Kidney tubule cell (primary cell): ENCODE measurements at places on chromosomes 7 and 10.
A peak's percentile ranks its signal among the peaks of the same experiment; 100 is the strongest.

- DNase-seq: no peak
These were observed 12.6 kb downstream of the PDGFA start for GRCh38 chr7:506921-507622.

DNA sequence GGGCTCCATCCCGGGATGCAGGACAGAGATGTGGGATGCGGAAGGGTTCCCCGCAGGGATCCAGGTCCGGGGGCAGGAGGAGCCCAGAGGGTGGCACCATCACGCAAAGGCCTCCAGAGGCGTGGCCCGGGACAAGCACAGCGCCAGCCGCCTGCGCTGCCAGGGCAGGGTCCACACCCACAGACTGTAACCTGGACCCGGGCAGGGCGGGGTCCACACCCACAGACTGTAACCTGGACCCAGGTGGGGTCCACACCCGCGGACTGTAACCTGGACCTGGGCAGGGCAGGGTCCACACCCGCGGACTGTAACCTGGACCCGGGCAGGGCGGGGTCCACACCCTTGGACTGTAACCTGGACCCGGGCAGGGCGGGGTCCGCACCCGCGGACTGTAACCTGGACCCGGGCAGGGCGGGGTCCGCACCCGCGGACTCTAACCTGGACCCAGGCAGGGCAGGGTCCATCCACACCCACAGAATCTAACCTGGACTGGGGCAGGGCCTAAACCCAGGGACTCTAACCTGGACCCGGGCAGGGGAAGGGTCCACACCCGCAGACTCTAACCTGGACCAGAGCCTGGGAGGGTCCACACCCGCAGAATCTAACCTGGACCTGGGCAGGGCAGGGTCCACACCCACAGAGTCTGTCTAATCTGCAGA lies 37.5 kb upstream of the SUN1 start:
- DNase-seq: no peak

- no peak for DNase-seq
These were observed 72.1 kb downstream of the INHBA start for GRCh38 chr7:41630741-41631140.

DNA sequence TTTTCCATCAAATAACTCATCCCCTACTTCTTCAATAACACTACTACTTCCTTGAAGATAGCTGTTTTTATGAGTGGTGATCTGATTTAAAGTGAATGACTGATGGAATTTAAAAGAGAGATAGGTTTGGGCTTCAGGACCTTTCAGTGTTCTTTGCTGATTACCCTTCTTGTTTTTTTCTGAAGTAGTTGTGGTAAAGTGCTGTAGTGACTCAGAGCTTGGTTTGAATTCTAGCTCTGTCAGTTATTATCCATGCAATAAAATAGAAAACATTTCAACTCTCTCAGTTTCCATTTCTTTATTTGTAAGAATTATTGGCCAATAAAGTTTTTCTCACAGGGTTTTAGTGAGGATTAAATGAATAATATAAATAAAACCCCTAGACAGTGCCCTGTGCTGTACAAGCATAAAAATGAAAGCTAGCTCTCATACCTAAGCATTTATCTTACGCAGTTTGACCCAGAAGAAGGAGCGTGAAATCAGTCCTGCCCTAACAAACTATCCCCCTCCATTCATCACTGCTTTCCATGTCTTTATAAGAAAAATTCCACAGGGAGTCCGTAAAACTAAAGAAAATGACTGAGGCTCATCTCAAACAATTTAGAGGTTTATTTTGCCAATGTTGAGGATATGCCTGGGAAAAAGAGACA lies 25.1 kb upstream of the AKAP9 start:
- peak; percentile 7 for DNase-seq

DNA sequence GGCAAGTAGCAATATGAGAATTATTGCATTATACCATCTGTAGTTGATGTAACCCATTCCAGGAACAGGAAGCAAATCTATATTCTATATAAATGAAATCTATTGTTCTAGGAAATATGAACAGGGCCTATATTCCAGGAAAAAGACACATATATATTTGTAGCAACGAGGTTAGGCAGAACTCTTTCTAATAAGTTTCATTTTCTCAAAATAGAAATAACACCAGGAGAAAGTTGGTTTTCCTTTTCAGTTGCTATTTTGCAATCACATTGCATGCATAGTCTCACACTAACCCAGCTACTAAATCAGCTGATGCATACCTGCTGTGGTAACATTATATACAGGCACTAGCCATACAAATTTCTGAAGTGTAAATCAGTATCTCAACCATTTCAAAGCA lies 6.2 kb upstream of the IFIT2 start:
- peak; percentile 27 for DNase-seq

DNA sequence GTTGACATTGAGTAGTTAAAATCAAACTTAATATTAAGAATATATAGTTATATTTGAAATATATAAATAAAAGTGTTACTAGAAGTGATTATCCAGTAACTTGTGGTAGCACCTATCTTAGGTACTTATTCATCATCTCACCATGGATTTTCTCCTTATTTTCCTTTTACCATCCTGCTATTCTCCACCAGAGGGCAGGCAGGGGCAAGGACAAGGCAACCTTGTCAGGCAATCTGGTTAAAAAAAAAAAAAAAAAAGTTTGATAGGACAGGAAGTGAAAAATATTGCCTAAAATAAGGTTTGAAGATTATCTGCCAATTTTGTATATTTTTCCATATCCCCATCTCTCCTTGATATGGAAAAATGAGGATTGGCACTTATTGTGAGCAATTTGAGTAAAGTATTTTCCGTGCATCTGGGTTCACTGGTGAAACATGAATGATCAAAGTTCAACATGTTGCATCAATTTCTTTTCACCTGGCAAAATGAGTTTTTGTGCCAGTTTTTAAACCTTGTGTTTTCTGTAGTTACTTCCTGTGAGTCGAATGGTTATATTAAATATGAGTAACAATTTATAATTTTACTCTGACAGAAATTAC lies 256.7 kb downstream of the AGMO start:
- DNase-seq: peak; percentile 67

DNA sequence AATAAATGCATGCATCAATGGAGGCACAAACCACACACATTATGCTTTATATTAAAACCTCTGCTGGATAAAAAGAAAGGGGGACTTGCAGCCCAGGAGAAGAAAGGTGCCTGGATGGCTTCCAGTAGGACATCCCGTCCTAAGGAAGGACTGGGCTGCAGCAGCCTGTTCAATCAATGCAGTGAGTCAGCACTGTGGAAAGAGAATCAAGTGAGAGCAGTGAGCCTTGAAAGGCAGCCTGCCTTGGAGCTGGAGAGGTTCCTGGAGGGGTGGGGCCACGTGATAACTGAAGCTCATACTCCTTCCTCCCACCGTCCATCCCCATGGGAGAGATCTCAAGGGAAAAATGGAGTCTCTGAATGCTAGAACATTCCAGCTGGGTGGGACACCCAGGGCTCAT lies 501.2 kb downstream of the ADRA2A start:
- peak; percentile 74 for DNase-seq

DNA sequence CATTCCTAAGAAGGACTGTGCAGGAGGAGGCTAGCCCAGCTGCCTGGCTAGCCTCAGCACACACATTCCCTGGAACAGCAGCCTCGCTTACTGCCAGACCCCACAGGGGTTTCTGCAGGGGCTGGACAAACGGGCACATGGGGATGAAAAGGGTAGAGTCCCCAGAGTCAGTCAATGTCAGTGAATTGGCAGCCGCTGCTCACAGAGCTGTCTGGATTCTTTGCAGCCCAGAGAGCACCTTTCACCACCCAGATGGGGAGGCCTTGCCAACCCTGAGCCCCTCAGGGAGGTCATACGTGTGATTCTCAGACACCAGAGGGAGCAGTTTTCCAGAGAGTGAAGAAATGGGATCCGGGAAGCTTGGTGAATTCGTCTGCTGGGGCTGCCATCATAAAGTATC lies 143.3 kb downstream of the KCNMA1 start:
- no peak for DNase-seq

- DNase-seq: peak; percentile 89
These were observed 167.0 kb downstream of the SNX13 start for GRCh38 chr7:17773289-17773626.

DNA sequence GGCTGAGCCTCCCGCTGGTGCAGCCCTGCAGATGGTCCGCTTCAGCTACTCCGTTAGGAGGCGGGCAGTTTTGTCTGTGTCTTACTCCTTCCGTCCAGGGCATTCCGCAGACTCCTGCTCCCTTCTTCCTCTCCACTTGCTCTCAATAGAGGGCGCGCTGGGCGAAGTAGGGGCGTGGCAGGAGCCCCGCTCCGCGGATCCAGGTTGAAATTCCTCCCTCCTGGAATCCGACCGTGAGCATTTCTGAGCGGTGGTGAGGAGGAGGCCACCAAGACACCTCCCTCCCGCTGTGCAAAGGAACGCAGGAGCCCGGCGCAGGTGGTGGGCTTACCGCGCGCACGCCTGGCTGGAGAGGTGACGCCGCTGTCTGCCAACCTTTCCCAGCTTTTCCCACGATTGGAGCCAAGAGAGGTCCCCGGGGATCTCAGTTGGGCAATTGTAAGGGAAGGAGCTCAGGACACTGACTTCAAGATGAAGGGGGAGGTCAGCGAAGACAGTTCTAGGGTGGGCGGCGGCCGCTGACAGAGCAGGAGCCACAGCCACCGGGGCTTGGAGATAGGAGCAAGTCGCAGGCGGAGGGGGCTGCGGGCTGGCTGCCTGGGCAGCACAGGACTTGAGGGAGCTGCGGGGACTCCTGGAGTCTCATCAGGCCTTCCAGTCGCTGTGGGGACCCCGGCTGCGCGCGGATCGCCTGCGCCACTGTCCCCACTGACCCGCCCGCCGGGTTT lies 1011.3 kb downstream of the XPNPEP1 start:
- peak; percentile 88 for DNase-seq

DNA sequence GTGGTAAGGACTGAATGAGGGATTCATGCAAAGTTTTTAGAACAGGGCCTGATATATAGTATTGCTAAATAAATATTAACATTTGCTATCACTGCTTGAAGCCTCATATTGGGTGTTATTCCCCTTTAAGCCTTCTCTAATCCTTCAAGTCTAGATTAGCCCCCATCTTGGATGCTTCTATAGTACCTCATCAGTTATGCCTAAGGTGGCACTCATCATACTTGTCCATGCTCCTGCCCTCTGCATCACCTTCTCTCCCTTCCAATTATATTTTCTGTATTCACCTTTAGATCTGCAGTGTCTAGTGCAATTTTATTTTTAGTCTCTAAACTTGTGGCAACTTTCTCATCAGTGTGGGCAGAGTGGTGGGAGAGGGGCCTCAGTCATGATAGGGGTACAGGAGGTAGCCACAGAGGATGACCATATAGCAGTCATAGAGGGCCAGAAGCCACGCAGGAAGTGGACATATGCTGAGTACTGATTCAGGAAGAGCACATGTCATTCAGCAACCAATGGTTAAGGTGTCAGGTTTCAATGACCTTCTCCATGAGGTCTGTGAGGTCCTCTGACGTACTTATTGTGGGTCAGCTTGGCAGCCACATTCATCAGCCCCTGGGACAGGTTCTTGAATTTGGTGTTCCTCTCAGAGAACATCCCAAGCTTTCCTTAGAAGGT lies 2.5 kb downstream of the ENTPD1 start:
- no peak for DNase-seq
